ENCODE measurements at places on chromosomes 2 and 18.

- DNase-seq: no peak
These were observed 59.6 kb upstream of the TMEM163 start for GRCh38 chr2:134778372-134778771.

GRCh38 chr2:30022444-30023071, 101.2 kb upstream of the ALK start:
- no peak for DNase-seq

DNA sequence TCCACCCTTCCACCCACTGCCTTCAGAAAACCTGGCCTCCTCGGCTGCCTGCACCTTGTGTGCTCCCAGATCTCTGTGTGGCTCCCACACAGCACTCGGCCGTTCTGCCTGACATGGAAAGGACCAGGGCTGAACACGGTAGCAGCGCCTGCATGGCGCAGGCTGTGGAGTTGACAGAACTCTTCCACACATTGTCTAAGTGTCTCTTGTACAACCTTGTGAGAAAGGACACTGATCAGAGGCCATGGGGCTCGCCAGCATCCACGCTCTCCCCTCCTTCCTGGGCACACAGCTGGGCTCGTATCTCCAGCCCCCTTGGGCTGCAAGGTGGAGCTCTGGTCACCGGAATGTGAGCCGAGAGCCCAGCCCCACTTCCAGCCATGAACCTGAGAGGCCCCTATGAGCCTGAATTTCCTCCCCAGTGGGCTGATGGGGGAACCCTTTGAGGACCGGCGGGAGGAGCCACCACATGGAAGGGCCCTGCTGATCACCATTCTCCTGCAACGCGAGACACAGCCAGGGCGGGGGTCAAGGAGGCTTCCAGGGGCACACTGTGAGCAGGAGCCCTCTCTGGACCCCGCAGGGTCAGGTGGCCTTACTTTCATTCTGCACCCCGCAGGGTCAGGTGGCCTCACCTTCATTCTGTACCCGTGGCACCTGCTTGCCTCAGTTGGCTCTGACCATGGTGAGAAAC, 314.2 kb upstream of the MYT1L start:
- DNase-seq: no peak

DNA sequence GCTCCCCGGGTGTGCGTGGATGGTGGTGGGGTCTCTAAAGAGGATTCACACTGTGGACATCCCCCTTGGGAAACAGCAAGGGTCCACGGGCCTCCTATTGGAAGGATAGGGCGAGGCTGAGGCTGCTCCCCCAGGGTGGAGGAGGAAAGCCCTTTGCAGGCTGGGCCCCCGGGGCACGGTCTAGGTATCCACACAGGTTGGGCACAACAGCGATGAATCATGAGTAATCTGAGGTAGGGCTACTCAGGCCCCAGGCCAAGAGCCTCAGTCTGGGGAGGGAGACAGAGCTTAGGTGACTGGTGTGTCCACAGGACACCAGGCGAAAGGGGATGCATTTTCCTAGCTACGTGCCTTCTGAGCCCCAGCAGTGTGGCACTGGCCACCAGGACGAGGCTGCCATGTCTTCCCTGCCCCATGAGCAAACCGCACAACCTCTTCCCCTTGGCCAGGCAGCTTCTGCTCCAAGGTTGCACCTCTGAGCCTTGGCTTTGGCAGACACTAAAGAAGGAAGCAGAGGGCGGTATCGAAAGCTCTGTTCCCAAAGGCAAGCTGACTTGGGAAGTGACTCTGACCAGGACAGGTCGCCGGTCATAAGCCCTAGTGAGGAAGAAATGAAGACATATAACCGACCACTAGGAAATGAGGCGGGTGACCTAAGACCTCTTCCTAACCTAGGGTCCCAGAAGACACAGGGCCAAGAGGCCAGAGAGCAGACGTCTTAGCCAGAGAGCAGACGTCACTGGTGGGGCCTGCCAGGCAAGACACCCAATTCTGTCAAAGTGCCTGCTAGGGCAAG, 14.6 kb upstream of the SEMA4C start:
- no peak for DNase-seq

DNA sequence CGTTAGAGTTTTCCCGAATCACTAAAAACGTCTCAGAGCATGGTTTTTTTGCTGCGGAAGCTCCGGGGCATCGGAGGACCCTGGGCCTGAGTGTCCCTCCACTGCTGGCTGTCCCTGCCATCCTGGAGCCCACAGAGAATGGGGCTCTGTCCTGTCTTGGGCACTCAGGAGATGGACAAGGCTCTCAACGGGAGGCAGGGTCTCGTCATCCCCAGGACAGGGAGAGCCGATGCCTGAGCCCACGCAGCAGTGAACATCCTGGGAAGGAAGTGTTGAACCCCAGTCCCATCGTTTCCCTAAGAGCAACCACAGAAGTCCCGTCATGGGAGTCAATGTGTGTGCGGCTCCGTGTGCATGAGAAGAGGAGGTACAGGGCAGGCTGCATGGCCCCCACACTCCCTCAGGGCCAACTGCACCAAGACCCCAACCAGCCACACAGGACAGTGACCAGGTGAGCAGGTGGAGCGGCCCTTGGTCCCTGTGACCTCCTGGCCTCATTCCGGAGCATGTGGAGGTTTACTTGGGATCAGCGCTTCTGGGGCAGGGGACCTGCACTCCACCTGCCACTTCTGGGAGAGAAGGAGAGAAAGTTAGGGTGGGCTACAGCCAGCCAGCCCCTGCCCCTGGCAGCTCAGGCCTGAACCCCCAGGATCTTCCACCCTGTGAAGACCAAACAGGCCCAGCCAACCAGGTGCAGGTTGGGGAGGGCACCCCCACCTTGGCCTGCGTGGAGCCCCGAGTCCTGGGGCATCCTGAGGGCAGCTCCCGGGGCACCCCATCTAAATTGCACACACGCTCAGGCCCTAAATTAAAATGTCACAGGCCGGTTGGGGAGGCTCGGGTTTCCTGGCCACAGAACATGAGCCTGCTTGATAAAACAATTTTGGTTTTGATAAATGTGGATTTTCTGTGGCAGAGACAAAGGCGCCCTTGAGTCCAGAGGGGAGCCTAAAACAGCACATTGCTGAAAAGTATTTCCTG, 3.1 kb upstream of the SNED1 start:
- DNase-seq: no peak

DNA sequence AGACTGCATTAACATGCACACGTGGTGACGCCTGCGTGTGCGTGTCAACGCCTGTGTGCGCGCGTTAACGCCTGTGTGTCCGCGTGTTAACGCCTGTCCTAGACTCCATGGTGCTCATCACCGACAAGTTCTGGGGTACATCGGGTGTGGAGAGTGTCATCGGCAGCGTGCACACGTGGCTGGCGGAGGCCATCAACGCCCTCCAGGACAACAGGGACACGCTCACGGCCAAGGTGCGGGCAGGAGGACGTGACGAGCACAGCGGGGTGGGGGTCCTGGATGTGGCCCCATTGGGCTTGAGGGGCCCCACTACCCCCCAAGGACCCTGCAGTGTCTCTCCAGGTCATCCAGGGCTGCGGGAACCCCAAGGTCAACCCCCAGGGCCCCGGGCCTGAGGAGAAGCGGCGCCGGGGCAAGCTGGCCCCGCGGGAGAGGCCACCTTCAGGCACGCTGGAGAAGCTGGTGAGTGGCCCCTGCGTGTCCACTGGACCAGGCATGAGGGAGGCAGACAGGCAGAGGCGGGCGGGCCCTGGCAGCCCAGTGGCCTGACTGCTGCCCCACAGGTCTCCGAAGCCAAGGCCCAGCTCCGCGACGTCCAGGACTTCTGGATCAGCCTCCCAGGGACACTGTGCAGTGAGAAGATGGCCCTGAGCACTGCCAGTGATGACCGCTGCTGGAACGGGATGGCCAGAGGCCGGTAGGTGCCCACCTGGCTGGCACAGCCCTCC, 29.2 kb downstream of the GPC1 start:
- DNase-seq: peak; percentile 17

- DNase-seq: no peak
These were observed 115.4 kb downstream of the PXDN start for GRCh38 chr2:1628893-1629292.

- peak; percentile 50 for DNase-seq
These were observed 108.8 kb downstream of the B3GNT2 start for GRCh38 chr2:62304429-62305417.

DNA sequence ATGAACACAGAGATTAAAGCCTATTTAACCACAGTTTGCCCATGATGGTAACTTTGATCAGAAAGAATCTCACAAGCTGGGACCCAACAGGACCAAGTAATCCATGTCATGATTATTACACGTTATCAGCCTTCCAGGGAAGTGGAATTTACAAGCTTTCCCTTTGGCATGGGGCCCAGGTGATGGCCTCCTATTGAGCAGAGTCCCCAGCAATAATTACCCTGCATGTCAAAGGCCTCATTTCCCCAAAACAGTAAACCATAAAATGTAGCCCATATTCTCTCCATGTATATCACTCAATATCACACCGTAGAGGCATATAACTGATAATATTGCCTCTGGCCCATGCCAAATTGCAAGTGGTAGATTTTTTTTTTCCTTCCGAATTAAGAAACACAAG, 38.9 kb downstream of the PRKRA start:
- no peak for DNase-seq

GRCh38 chr2:106843001-106843909, 42.7 kb downstream of the ST6GAL2 start:
- no peak for DNase-seq

DNA sequence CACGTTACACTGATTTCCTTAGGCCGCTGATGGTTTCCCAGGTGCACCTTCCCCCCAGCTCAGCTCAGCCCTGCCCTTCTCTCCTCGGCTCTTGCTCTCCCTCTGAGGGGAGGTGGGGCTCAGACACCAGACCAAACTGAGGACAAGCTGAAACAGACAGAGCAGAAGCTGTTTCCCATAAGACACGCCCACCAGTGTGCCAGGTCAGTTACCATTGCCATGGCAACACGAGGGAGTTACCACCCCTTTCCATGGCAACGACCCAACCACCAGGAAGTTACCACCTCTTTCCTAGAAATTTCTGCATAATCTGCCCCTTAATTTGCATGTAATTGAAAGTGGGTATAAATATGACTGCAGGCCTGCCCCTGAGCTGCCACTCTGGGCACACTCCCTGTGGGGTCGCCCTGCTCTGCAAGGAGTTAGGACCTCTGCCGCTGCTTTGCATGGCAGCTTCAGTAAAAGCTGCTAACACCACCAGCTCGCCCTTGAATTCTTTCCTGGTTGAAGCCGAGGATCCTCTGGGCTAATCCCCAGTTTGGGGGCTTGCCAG, 120.9 kb upstream of the SMIM21 start:
- DNase-seq: no peak

DNA sequence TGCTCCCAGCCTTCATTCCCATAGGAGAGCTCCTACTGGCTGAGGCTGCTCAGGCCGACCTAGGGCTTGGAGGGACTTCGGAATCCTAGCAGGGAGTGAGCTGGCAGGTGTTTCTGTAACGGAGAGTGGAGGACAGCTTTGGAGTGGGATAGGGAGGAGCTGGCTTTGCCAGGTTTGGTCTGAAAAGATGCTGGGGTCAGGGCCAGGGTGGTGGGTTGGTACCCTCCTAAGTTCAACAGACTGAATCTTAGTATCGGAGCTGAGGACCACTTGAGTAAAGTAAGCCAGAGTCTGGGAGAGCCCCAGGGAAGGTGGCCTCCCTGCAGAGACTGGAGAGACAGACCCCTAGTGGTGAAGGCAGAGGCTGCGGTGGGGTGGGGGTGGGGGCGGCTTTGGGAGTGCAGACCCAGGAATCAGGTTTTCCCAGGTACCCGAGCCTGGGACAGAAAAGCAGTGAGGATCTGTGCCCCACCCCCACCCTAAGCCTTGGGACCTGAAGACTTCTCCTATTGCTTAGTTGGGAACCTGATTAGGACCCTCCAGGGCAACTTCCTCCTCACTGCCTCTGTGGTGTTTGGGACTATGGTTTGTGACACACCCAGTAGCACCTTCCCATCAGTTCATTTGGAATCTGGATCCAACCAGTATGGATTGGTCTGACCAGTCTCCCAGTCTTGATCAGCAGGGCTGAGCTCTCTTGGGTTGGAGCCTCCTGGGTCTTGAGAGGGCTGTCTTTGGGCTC, 3.0 kb downstream of the CNNM4 start:
- peak; percentile 27 for DNase-seq

DNA sequence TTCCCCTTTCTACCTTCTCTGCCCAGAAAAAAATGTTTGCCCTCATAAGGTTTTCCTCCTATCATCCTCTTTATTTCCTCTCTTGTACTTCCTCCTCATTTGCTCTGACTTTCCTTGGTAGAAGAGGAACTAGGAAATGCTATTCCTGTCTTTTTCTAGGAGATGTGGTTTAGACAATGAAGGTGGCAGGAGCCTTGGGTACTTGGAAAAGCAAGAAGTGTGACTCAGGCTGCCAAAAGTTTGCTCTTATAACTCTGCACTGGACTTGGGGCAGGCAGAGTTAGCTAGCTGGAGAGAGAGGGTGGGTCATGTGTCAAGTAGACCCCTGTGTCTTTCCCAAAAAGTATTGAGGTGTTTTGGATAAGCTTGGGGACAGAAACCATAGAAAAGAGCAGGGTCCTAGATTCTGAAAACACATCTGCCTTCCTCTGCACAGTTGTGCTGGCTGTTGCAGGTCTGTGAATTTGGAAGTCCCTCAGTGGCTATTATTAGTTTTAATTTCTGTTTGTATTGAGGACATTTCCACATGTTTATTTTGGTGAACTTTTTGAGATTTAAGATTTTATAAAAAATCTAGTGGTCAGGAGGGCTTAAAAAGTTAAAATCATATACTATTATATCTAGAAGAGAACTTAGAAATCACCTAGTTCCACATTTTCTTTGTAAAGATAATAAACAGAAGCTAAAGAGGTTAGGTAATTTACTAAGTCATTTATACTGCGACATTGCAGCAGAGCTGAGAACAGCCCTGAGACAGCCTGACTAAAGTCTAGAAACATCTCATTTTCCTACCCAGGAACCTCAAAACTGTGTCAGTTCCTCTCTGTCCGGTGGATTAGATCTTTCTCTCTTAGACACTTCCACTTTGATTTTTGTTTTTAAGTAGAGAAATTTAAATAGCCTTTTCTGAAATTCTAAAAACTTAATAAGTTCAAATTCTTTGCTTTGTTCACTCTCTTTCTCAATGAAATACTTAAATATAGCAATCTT, 16.0 kb downstream of the INSIG2 start:
- no peak for DNase-seq

- DNase-seq: no peak
These were observed 1355.4 kb upstream of the ACVR2A start for GRCh38 chr2:146489386-146489785.

- no peak for DNase-seq
These were observed 127.4 kb upstream of the MSH6 start for GRCh38 chr2:47655563-47655880.

DNA sequence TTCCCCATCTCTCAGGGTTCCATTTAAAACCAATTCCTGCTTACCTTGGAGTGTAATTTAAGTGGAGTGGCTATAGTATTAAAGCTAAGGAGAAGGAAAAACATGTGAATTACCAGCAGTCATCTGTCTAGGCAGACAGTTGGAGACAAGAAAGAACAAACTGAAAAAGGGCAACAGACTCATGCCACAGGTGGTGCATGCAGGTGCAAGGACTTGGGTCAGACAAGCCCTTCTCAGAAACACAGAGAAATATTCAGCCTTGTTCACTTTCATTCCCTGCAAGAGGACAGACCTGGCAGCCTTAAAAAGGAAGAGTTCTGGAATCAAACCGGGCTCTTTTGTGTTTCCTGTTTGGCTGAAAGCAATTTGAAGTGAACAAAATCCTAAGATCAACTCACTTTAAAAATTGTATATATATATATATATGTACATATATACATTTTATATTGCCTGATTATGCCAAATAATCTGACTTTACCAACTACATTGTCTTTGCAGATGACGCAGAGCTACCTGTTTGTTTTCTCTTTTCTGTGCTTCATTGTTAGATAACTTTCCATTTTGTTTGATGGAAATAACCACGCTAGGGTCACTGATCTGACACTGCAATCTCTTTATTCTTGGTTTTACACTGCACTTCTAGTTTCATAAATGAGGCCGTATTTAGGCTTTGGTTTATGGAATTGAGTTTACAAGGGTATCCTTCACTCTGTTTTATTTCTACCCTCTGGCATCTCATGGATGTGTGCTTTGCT, 35.1 kb upstream of the VPS54 start:
- no peak for DNase-seq
